ENCODE measurements at places on chromosomes 5 and 9. TPM values are rescaled to one million over a fixed set of nuclear protein-coding genes. Genes with fewer than 3 reads are reported as not detected.

GRCh38 chr5:151164687-151165392, 7.3 kb upstream of the ANXA6 start:
- no peak overlapping the region for H3K4me3 ChIP-seq
- H3K27me3 ChIP-seq = no peaks in the 10 kb centered on the region
- peaks cover 4% of the 10 kb centered on the region for H3K4me1 ChIP-seq
- H3K36me3 ChIP-seq = no peaks in the 10 kb centered on the region
- no peak overlapping the region for H3K27ac ChIP-seq
- peak; percentile 92 for DNase-seq

DNA sequence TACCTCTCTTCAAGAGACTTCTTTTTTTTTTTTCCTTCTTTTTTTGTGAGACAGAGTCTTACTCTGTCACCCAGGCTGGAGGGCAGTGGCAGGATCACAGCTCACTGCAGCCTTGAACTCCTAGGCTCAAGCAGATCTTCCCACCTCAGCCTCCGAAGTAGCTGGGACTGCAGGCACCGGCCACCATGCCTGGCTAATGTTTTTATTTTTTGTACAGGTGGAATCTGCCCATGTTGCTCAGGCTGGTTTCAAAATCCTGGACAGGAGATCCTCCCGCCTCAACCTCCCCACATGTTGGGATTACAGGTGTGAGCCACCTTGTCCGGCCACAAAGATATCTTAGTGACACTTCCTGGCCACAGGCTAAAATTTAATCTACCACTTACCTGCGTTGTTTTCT, 42.9 kb upstream of the F2RL1 start:
- no peak for DNase-seq
- no peak overlapping the region for H3K27ac ChIP-seq
- no peaks in the 10 kb centered on the region for H3K4me1 ChIP-seq
- no peak overlapping the region for H3K4me3 ChIP-seq
- H3K27me3 ChIP-seq = no peaks in the 10 kb centered on the region

Gene PCDHGA8
- total RNA-seq = 0.28 TPM

DNA sequence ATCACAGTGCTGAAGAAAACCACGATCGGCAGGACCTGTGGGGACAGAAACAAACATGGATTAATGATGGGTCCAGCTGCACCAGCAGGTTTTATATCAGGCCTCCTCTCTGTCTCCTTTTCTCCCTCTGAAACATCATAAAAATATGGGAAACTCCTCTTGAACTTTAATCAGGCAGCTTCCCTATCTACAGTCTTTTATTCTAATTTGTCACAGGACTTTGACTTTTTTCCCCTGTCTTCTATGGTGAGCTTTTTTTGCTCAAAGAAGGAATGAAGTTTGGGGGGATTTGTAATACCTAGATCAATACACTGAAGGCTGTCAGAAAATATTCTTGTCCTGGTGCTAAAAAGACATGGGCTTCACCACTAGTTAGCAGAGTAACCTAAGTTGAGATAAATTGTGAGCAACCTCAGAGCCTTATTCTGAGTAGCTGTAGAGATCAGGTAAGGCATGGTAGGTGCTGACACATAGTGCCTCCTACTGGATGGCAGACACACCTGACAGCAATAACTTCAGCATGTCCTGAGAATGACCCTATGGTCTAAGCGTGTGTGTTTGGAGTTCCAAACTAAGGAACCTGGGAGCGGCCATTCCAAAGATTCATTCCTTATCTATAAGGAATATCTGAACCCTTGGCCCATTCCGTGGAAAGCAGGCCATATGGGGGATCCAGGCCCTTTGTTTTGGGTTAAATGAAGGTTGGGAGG, 46.2 kb downstream of the SLC28A3 start:
- peak; percentile 16 for DNase-seq
- peaks cover 31% of the 10 kb centered on the region for H3K4me1 ChIP-seq
- H3K27me3 ChIP-seq = no peaks in the 10 kb centered on the region
- H3K27ac ChIP-seq = peak overlapping the region; percentile 69
- H3K4me3 ChIP-seq = no peak overlapping the region
- no peaks in the 10 kb centered on the region for H3K36me3 ChIP-seq

GRCh38 chr5:142215915-142216681, 107.5 kb downstream of the NDFIP1 start:
- no peak for DNase-seq
- H3K36me3 ChIP-seq = no peaks in the 10 kb centered on the region
- H3K4me1 ChIP-seq = peaks cover 9% of the 10 kb centered on the region
- no peak overlapping the region for H3K4me3 ChIP-seq
- no peaks in the 10 kb centered on the region for H3K27me3 ChIP-seq

All from natural killer cell (primary cell).